ENCODE measurements at places on chromosomes 13 and 19.
A peak's percentile ranks its signal among the peaks of the same experiment; 100 is the strongest.

- DNase-seq, result no peak
These were observed 60.6 kb downstream of the LRCH1 start for GRCh38 chr13:46613409-46614049.

GRCh38 chr19:4624733-4625362 lies 14.5 kb upstream of the TNFAIP8L1 start:
- DNase-seq, result no peak

GRCh38 chr13:111879719-111880118 lies 187.2 kb upstream of the SOX1 start:
- no peak for DNase-seq

DNA sequence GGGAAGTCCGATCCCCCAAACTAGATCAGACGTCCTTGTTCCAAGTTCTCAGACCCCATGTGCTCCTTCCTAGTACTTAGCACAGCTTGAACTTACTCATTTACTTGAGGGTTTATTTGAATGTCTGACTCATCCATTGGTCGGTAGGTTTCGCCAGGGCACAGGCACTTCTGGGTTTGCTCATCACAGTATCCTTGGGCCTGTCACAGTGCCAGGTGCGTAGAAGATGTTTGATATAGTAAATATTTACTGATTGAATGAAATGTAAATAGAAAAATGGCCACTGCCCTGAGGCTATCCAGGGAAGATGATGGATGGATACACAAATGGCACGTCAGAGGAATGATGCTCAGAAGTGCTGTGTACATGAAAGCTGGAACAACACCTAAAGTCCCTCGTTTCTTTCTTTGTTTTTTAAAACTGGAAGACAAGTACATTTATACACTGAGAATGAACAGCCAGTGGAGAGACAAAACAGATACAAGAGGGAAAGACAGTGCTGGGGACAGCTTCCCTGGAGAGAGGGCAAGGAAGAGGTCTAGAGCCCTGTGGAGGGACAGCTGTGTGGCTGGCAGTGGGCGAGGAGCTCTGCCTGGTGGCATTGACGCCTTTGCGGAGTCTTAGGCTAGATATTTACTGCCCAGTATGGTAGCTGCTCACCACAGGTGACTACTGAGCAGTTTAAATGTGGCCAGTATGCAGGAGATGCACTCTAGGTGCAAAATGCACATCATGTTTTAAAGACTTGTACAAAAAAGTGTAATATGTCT lies 31.2 kb upstream of the KL start:
- peak; percentile 59 for DNase-seq

- DNase-seq, result peak; percentile 52
These were observed 88.5 kb downstream of the RAB20 start for GRCh38 chr13:110472904-110473563.

DNA sequence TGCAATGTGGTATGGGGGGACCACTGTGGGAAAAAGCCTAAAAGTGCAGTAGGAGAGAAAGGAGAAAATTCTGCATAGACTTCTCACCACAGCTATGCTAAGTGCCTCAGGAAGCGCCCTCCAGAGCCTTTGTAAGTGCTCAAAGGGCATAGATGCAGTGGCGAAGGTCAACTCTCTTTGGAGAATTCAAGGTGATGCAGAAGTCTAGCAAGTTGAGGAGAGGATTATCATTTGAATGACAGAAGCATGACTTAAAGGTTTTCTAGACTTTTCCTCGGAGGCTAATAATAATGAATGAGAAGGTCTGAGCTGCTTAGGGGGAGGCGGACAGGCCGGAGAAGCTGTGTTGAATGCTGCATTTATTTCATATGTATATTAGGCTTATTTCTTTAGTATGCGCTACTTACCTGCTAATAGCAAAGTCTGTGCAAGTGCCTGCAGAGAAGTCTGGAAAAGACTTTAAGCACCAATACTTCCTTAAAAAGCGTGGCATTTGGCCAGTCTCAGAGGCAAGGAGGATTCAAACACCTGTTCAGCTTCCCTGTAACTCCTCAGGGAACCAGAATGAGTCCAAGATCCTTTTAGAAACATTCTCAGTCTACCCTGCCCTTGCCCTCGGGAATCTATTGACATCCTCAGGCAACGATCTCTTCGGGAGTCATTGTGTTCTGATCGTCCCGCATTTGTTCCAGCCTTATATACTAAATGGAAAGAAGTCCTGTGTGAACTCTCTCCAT lies 56.2 kb downstream of the FLT1 start:
- DNase-seq, result no peak

DNA sequence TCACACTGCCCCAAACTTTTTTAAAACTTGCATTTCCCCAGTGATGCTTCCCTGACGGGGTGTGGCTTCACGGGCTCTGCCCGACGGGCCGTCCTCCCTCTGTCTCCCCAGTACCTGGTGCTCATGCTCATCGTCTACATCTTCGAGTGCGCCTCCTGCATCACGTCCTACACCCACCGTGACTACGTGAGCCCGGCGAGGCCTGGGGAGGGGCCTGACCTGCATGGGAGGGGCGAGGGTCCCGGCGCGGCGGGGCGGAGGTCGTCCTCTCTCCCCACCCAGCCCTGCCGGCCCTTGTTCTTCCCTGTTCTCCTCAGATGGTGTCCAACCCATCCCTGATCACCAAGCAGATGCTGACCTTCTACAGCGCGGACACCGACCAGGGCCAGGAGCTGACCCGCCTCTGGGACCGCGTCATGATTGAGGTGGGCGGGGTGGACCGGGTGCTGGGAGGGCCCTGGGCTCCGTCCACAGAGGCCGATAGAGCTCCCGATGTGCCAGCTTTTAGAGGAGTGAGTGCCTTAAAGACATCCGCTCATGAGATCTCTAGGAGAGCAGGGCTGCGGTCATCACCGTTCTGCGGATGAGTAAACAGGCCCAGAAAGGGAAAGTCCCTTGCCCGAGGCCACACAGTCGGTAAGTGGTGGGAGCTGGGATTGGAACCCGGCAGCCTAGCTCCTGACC lies 6.9 kb downstream of the UPK1A start:
- DNase-seq, result no peak

DNA sequence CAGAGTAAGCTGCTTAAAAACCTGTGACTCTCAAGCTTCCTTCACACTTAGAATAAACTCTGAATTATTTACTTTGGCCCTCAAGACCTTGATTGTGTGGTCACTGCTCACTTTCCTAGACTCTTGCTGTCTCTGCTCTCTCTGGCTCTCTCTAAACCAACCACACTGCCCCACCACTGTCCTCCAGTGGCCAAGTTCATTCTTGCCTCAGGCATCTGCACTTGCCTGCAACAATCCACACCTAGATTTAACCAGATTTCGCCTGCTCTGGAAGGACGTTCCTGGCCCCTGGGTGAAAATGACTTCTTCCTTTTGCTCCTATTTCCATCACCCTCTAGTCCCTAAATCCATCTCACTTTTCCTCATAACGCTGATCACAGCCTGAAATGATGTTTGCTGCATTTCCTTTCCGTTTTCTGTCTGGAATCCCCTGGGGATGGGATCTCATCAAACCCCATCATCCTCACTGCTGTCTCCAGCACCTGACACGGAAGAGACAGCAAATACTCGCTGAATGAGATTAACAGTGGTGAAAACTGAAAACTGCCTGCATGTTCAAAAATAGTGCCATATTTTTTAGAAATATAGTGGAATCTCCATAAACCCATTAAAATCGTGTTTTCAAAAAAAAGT lies 232.6 kb downstream of the UQCRFS1 start:
- no peak for DNase-seq

- DNase-seq, result no peak
These were observed 25.5 kb downstream of the PHF11 start for GRCh38 chr13:49521224-49521623.

DNA sequence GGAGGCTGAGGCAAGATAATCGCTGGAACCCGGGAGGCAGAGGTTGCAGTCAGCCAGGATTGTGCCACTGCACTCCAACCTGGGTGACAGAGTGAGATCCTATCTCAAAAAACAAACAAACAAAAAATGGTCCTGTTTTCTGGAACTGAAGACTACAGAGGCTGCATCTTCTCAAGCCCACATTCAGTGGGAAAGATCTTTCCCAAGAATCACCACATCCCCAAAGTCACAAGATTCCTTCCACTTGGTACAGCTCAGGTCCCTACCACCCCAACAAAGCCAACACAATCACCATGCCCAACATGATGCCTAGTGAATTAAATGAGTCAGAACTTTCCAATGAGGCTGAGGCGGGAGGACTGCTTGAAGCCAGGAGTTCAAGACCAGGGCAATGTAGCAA lies 15.3 kb downstream of the CATSPERG start:
- DNase-seq, result no peak

DNA sequence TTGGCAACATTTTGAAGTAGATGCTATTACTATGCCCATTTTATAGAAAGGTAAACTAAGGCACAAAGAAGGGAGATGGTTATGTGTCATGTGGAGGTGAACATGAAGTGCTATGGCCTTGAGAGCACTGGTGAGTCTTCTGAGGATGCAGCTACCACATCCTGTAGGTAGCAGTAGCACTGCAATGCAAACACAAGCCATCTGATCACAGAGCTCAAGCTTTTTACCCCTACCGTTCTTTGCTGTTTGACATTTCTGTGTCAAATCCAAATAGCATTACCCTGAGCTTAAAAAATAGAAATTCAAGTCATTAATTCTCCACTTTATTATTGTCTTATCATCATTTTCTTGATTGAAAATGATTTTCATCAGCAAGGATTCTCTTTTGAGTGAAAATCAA lies 382.9 kb downstream of the KCTD12 start:
- DNase-seq, result no peak

DNA sequence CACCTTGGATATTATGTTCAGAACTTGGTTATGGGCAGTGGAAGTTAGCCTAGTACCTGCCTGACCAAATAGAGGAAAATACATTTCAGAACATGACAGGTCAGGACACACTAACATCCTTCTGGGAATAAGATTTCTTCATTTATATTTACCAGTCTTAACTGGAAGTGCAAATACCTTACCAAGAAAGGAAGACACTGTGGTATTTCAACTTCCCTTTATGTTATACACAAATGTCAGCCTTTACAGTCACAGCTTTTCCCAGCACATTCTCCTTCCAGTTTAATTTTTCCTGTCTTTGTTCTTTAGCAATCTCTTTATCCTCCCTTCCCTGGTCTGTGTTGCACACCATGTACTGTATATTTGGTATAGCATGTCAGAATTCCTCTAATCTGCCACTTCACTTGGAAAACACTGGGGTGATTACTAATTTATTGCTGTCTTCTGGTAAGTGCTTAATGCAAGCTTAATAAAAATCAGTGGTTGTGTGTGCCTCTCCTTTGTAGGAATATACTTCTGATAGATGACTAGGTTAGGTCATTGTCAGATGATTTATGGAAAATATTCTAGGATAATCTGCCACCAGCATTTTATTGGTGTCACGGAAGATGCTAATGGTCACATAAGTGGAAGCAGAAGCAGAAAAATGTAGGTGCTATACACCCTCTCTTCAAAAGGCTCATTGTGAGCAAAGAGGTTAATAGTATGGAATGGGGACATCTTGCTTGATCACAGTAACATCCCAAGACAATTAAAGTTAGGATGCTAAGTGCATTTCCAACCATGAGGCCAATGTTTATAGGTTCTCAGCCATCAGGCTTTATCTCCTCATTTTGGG lies 124.3 kb upstream of the STARD13 start:
- DNase-seq, result no peak

DNA sequence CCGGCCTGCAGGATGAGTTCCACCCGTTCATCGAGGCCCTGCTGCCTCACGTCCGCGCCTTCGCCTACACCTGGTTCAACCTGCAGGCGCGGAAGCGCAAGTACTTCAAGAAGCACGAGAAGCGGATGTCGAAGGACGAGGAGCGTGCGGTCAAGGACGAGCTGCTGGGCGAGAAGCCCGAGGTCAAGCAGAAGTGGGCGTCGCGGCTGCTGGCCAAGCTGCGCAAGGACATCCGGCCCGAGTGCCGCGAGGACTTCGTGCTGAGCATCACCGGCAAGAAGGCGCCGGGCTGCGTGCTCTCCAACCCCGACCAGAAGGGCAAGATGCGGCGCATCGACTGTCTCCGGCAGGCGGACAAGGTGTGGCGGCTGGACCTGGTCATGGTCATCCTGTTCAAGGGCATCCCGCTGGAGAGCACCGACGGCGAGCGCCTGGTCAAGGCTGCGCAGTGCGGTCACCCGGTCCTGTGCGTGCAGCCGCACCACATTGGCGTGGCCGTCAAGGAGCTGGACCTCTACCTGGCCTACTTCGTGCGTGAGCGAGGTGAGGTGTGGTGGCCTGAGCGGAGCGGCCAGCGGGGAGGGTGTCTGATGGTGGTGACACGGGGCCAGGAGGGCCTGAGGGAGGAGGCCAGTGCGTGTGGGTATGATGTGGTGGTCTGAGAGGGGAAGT lies 15.5 kb downstream of the NFIC start:
- DNase-seq, result no peak

DNA sequence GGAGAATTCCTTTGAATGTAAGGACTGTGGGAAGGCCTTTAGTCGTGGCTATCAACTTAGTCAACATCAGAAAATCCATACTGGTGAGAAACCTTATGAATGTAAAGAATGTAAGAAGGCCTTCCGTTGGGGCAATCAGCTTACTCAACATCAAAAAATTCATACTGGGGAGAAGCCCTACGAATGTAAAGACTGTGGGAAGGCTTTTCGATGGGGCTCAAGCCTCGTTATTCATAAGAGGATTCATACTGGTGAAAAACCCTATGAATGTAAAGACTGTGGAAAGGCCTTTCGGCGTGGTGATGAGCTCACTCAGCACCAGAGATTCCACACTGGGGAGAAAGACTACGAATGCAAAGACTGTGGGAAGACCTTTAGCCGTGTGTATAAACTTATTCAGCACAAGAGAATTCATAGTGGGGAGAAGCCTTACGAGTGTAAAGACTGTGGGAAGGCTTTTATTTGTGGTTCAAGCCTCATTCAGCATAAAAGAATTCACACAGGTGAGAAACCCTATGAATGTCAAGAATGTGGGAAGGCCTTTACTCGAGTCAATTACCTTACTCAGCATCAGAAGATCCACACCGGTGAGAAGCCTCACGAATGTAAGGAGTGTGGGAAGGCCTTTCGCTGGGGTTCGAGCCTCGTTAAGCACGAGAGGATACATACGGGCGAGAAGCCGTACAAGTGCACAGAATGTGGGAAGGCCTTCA lies 39.2 kb downstream of the ZNF331 start:
- DNase-seq, result no peak

Measured in NCI-H2029 treated with DMSO at 0.1 percent for 48 hours (cell line).